ENCODE measurements at places on chromosomes 11 and 22. TPM values are rescaled to one million over a fixed set of nuclear protein-coding genes. Genes with fewer than 3 reads are reported as not detected.
A peak's percentile ranks its signal among the peaks of the same experiment; 100 is the strongest.

TBX1 gene
- total RNA-seq = 1.5 TPM

GRIA4 gene
- total RNA-seq = not detected

OR52N4 gene
- 0.71 TPM for total RNA-seq

DNA sequence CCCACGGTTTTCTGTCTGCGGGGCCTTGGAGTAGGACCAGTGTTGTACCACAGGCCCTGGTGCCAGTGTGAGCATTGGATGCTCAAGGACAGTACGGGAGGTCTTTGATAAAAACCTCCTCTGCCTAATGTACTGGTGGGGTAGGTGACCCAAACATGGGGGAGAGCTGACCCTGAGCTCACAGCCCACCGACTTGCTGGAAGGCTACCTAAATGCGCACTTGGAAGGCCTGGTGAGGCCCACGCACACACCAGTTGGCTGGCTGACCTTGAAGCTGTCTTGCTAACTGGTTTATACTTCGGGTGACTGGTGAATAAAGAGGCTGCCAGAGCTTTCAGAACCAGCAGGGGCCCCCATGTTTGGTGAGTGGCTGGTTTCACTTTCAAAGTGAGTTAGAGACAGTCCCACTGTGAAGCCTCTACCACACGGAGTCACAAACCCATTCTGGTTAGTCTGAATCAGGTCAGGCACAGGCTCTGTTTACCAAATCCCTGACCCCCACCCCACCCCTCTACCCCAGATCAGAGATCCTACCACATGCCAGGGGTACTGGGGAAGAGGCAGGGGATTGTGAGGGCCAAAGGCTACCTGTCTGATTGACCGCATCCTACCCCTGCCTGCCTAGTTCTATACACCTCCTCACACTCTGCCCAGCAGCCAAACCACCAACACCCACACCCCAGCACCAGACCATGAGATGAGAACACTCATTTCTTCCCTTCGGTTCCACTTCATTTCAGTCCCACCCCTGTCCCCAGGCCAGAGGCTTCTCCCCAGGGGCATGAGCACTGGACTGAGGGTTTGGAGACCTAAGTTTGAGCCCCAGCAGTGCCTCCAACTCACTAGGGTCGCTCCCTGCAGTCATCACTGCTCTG, 12.7 kb upstream of the IL2RB start:
- peak overlapping the region; percentile 96 for H3K27ac ChIP-seq
- H3K36me3 ChIP-seq = peaks cover 4% of the 10 kb centered on the region
- DNase-seq = peak; percentile 91
- no peaks in the 10 kb centered on the region for H3K27me3 ChIP-seq

ANAPC15 gene
- 62.9 TPM for total RNA-seq

PVALB gene
- total RNA-seq = not detected

GRCh38 chr11:12251666-12252560, 125.5 kb upstream of the PARVA start:
- no peak overlapping the region for H3K4me3 ChIP-seq
- no peak for DNase-seq
- no peak overlapping the region for H3K27ac ChIP-seq
- H3K36me3 ChIP-seq = no peaks in the 10 kb centered on the region
- no peaks in the 10 kb centered on the region for H3K27me3 ChIP-seq
- no peaks in the 10 kb centered on the region for H3K4me1 ChIP-seq

- no peaks in the 10 kb centered on the region for H3K4me1 ChIP-seq
- H3K4me3 ChIP-seq = no peak overlapping the region
- DNase-seq = no peak
Observed at GRCh38 chr11:47340980-47341775, 11.3 kb downstream of the MYBPC3 start.

TMEM86A gene
- 0.52 TPM for total RNA-seq

B3GAT1 gene
- 0.13 TPM for total RNA-seq

- peaks cover 64% of the 10 kb centered on the region for H3K4me1 ChIP-seq
- H3K4me3 ChIP-seq = peak within 1 kb of the TSS; percentile 99
- DNase-seq = peak; percentile 87
- peaks cover 48% of the 10 kb centered on the region for H3K36me3 ChIP-seq
- peak within 1 kb of the TSS; percentile 99 for H3K27ac ChIP-seq
Observed at GRCh38 chr11:118304568-118305248, at the start of gene CD3E. Gene CD3E, plus strand, starts transcription at chr11:118304730. Its CDS starts 223 bp downstream, at chr11:118304953.

DNA sequence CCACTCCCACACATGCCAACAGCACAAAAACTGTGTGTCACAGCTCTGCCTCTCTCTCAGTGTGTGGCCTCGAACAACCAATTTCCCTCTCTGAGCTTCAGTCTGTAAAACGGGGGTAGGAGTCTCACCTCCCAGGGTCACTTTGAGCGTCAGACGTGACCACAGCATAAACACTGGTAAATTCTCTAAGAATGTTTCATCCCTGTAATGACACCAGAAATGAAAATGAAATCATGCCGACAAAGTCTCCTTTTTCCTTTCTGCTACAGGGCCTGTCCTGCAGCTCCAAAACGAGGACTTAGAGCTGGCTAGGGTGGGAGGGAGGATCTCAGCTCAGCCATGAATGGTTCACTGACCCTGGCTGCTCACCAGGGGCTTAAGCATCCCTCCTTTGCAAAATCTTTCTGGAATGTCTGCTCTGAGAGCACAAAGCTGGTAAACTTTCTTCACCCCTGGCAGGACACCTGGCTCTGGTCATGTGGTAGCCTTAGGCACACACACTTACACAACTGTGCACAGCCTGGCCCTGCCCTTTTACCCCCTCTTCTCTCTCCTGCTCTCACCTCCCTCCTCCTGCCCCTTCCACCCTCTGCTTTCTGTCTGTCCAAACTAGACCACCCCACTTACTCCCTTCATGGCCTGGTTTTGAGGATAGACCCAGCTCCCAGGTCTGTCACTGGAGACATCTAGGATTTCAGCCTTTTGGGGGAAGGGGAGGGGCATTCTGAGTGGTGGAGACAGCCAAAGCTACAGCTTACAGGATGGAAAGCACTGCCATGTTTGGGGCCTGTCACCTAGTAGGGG, 12.3 kb upstream of the TSKU start:
- DNase-seq = no peak
- H3K4me3 ChIP-seq = no peak overlapping the region
- H3K27me3 ChIP-seq = no peaks in the 10 kb centered on the region
- H3K36me3 ChIP-seq = no peaks in the 10 kb centered on the region
- peak overlapping the region; percentile 33 for H3K27ac ChIP-seq
- H3K4me1 ChIP-seq = peaks cover 60% of the 10 kb centered on the region

DNA sequence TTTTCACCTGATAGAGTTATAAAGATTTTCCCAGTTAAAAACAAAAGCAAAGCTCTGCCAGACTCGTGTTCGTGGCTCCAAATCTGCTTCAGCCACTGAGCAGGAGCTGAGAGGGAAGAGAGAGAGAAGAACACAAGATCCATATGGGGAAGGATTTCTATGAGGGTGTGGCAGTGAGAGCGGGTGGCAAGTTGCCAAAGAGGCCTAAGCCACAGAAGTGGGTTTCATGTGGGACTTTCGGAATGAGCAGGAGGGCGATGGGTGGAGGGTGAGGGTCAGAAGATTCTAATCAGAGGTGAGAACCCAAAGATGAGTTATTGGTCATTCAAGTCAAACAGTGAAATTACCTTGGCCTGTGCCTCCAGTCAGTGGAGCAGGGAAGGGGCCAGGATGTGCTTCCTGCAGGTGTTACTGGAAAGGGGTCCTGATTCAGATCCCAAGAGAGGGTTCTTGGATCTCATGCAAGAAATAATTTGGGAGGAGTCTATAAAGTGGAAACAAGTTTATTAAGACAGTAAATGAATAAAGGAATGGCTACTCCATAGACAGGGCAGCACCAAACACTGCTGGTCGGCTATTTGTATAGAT, 40.5 kb upstream of the TOP3B start:
- no peak overlapping the region for H3K4me3 ChIP-seq
- no peak for DNase-seq
- no peaks in the 10 kb centered on the region for H3K36me3 ChIP-seq

- H3K4me1 ChIP-seq = peaks cover 21% of the 10 kb centered on the region
- peak overlapping the region; percentile 11 for H3K27ac ChIP-seq
- DNase-seq = no peak
- H3K36me3 ChIP-seq = peaks cover 59% of the 10 kb centered on the region
- H3K27me3 ChIP-seq = no peaks in the 10 kb centered on the region
Observed at GRCh38 chr22:45185718-45186514, 22.2 kb downstream of the NUP50 start.

GRCh38 chr11:36478700-36479329, 31.3 kb downstream of the TRAF6 start:
- no peak overlapping the region for H3K4me3 ChIP-seq
- peaks cover 6% of the 10 kb centered on the region for H3K4me1 ChIP-seq
- peaks cover 8% of the 10 kb centered on the region for H3K36me3 ChIP-seq
- DNase-seq = peak; percentile 51

DNA sequence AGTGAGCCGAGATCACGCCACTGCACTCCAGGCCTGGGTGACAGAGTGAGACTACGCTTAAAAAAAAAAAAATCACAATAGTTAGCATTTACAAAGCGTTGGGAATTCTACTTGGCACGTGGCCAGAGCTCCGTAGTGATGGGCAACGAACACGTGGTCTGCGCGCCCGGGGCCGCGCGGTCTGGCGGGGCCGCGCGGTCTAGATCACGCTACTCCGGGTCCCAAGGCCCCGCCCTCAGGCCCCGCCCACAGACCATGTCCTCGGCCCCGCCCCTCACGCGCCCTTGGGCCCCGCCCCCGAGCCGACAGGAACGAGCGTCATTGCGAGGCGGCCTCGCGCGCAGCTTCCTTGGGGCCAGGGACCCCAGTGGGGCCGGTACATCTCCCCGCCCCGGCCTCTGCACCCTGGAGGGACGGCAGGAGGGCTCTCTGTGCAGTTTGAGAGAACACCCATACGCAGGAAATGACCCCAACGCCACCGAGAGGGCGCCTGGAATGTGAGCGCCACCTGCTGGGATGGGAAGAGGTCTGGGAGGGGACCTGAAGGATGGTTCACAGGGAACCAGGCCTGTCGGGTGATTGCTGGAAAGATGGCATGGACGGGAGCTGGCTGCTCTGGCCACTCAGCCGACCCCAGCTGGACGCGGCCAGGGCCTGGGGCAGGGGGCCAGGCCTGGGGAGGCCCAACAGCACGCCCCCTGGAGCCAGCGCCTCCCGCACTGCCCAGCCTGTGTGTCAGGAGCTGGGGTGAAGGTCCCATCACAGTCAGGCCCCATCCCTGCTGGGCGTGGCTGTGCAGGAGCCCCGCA, 2.0 kb upstream of the PTDSS2 start:
- peaks cover 10% of the 10 kb centered on the region for H3K36me3 ChIP-seq
- H3K27ac ChIP-seq = peak overlapping the region; percentile 97
- H3K27me3 ChIP-seq = peaks cover 8% of the 10 kb centered on the region

HEPHL1 gene
- total RNA-seq = not detected

DNA sequence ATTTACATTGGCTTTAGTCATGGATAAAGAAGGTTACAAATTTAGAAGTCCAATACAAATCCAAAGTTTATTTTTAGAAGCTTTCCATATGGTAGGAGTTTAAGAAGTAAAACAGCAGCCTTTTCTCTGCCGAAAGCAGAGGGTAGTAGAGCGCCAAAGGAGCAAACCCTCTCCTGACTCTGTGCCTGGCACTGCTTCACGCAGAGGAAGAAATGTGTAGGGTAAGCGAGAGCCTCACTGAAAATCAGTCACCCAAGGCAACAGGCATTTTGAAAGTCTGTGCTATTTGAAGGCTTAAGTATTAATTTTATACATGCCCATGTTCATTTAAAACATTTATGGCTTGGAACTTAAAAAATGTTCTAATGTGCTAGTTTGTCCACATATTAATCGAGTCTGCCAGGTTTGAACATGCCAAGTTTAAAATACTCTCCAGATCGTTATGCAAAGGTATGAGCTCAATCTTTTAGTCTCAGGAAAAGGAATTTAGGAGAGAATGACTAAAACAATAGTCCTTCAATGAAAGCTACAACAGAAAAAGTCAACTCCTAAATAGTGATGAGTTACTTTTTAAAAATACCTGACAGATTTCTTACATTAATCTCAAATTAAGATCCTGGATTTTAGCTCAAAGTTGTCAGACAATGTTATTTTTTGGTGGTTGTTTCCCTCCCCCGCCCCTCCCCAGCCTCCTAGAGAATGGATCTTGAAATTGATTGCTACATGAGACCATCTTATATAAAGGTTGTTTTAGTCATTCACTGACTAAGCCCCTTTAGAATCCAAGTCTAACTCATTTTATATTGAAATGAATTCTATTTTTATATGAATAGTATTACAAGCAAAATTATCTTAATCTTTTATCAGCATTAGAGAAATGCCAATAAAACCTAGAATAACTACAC, 38.7 kb downstream of the MRTFA start:
- H3K36me3 ChIP-seq = peaks cover 3% of the 10 kb centered on the region
- no peak overlapping the region for H3K4me3 ChIP-seq
- no peak for DNase-seq
- no peaks in the 10 kb centered on the region for H3K27me3 ChIP-seq
- peaks cover 8% of the 10 kb centered on the region for H3K4me1 ChIP-seq
- H3K27ac ChIP-seq = no peak overlapping the region

TENM4 gene
- total RNA-seq = not detected

DGCR2 gene
- 30.5 TPM for total RNA-seq

DNA sequence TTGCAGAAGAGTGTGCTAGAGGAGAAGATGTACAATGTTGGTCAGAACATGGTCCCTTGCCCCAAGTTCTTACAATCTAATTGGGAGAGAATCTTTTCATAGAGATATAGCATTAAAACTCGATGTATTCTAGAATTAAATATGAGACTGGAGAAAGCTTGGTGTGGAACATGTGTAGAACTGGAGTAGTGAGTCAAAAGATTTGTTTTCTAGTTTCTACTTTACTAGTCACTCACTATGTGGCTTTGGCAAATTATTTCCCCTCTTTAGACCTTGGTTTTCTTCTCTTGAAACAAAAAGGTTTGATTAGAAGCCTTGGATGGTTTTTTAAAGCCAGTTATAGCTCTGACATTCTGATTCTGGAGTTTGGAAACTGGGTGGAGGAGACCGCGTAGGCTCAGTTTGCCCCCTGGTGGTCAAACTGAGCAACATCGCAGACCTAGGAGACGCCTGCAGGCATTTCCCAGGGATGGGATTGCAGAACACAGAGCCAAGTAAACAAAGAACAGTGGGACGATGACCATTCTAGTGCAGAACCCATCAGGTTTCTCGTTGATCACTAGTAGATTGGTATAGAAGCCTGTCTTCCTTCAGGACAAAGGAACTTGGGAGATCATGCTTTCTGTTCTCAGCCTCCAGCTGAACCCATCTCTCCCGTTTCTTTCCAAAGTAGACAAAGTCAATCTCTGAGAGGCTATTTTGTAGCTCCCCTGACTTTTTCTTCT, 8.5 kb upstream of the CHRDL2 start:
- H3K27me3 ChIP-seq = peaks cover 37% of the 10 kb centered on the region
- DNase-seq = peak; percentile 57
- no peaks in the 10 kb centered on the region for H3K4me1 ChIP-seq
- no peaks in the 10 kb centered on the region for H3K36me3 ChIP-seq

ALKBH8 gene
- 11.1 TPM for total RNA-seq

GRCh38 chr22:25453557-25453956, 110.9 kb upstream of the GRK3 start:
- H3K27me3 ChIP-seq = no peaks in the 10 kb centered on the region
- H3K27ac ChIP-seq = no peak overlapping the region
- H3K4me1 ChIP-seq = peaks cover 42% of the 10 kb centered on the region
- peaks cover 45% of the 10 kb centered on the region for H3K36me3 ChIP-seq
- no peak for DNase-seq

DNA sequence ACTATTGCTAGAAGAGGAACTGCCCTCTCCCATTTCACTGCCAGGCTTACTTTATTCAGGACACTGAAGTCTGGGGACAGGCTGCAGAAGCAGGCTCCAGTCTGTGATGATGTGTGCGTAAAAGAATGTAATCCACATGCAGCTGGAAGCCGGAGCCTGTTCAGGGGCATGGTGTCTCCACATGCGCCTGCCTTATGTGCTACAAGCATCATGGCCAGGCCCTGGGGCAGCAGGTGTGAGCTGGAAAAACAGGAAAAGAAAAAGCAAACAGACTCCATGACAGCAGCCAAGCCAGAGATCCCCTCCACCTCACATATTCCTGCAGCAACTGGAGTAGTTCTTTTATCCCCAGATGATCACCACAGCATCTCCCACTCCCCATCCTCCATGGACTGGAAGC, 33.4 kb downstream of the ARFGAP2 start:
- no peak overlapping the region for H3K27ac ChIP-seq
- H3K36me3 ChIP-seq = no peaks in the 10 kb centered on the region
- peaks cover 5% of the 10 kb centered on the region for H3K4me1 ChIP-seq
- H3K27me3 ChIP-seq = no peaks in the 10 kb centered on the region
- no peak overlapping the region for H3K4me3 ChIP-seq

Data from activated CD8-positive, alpha-beta T cell treated with anti-CD3 and anti-CD28 coated beads, Interleukin-2, amount 10 ng/mL, durations not matched to agents 7 days and 5 days (primary cell).